ENCODE measurements at places on chromosomes 7 and 10.

DNA sequence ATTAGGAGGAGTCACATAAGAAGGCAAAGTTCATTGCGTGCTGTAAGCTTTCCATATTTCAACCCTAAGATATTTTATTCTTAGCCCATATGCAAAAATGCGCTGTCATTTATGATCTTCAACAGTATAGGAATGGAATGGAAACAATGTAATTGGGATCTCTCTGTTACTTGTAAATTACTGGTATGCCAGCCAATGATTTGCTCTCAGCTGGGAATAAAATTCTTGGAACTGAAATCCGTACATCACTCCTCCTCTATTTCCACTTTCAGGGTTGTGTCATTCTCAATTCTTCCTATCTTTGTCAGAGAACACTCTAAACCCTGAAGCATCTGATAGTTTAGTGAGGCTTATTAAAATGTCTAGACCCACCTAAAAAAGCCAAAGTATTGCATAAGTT is 80.7 kb upstream of the STEAP4 start:
- no peak for DNase-seq

- no peak for DNase-seq
Measured at GRCh38 chr10:131448883-131449282, 137.4 kb upstream of the TCERG1L start.

- no peak for DNase-seq
Measured at GRCh38 chr7:77691892-77692491, 4.3 kb upstream of the RSBN1L start.

GRCh38 chr7:156566812-156567549 is 73.6 kb upstream of the RNF32 start:
- no peak for DNase-seq

DNA sequence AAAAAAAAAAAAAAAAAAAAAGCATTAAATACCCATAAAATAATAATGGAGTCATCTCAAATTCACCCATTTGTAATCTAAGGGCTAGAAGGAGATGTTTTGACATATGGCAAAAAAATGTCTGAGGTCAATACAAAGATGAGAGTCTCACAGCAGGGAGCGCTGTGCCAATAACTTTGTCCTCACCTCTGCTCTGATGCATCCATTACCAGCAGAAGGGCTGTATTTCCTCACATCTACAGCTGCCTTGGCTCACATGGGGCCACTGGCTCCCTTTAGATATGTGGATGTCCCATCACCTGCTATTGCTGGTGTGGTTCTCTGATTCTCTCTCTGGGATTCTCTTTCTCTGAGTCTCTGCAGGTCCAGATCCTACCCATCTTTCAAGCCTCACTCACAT is 90.3 kb upstream of the FAM133B start:
- DNase-seq, result no peak

- DNase-seq, result no peak
Measured at GRCh38 chr7:122352454-122352853, 47.9 kb upstream of the FEZF1 start.

GRCh38 chr7:96663871-96664445 is 45.7 kb downstream of the SEM1 start:
- DNase-seq, result no peak

- no peak for DNase-seq
Measured at GRCh38 chr10:17756557-17757217, 4.7 kb downstream of the TMEM236 start.

DNA sequence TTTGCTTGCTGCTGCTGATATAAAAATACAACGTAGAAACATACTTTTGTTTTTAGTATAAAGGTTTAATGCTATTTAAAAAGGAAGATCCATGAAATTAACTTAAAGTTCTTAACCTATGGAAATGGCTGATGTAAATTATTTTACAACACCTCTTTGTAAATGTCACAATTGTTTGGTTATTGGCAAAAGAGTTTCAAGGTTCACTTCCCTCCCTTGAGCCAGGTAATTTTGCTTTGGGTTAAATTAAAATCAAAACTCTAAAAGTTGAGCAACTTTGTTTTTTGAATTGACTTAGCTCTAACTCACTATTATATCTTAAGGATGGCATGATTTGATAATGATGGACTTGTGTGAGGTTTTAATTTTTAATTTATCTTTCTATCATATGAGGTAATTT is 39.2 kb upstream of the CYP2C18 start:
- no peak for DNase-seq

All from astrocyte (in vitro differentiated cells and primary cell).